ENCODE measurements at places on chromosomes 16 and 17.

GRCh38 chr17:19755392-19755791, 7.3 kb upstream of the ALDH3A1 start:
- no peak for DNase-seq

DNA sequence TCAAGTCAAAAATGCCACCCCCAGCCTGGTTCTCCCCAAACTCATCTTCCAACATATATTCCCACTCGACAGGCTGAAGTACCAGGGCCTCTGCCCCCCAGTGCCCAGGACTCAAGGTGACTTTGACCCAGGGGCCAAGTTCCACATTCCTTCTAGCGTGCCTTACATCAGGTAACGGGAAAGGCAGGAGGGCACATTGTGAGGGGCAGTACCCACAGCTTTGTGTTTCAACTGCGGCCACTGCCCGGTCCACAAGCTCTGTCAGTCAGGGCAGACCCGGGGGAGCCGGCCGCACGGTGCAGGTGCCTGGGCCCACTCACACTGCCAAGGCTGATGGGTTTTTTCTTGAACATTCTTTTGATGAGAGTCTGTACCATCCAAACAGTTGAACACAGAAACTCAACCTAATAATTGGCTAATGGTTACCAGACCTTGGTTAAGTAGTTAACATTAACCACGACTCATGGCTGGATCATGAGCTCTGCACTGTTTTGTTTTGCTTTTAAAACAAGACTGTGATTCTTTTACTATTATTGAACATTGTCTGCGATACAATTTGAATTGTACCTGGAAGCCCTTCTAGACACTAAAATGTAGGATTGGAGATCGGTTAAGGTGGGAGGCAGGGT, 17.6 kb downstream of the ACE start:
- DNase-seq: no peak

- no peak for DNase-seq
Measured at GRCh38 chr16:56324406-56324805, 100.9 kb downstream of the AMFR start.

DNA sequence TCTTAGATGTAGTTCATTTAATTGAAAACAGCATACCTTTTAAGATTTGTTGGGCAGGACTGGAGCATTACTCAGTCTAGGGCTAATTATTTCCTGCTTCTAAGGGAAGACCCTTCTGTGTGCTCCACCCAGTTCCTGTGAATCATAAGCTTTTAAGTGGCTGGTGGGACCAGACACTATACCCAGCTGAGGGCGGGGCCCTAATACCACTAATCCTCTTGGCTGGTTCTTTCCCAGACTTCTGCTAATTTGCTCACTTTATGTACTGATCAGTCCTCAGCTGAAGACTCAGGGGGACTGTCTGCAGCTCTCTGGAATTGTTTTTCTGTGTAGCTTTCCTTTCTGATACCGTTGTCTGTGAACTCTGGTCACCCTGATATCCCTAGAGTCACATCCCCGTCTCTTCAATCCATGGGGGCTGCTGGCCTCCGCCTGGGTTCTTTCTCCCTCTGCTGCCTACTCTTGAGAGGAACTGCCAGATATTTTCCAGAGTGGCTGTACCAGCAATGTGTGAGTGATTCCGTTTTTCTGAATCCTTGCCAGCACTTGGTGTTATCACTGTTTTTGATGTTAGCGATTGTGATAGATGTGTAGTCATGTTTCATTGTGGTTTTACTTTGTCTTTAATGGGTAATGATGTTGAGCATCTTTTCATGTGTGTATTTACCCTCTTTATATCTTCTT, 35.1 kb downstream of the MFSD11 start:
- DNase-seq: peak; percentile 23

DNA sequence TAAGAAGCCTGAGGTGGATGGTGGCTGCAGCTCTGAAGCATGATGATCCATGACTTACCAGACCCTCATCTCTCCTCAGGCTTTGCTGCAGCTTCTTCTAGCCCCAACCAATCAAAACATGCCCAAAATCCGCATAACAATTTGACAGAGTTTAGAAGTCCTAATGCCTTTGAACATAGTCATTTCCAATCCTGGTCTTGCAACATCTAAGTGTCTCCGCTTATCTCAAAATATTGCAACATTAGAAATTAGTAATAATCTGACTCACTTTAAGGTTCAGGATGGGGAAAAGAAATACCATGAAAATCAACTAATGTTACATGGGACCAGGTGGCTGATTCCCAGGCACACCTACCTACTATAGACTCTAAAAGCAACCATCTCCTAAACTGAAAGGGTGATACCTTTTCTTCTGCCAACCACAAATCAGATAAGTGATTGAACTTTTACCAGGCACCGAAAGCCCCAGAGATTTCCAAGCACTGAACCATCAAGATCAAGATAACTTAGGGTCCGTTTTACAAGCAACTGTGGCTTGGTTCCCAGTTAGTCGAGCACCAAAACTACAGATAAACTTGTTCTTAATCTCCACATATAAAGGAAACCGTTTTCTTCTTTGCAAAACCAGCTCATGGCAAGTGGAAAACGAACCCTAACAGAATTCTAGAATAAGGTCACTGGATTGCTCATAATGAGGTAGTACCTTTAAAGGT, 14.0 kb downstream of the ERN1 start:
- no peak for DNase-seq

DNA sequence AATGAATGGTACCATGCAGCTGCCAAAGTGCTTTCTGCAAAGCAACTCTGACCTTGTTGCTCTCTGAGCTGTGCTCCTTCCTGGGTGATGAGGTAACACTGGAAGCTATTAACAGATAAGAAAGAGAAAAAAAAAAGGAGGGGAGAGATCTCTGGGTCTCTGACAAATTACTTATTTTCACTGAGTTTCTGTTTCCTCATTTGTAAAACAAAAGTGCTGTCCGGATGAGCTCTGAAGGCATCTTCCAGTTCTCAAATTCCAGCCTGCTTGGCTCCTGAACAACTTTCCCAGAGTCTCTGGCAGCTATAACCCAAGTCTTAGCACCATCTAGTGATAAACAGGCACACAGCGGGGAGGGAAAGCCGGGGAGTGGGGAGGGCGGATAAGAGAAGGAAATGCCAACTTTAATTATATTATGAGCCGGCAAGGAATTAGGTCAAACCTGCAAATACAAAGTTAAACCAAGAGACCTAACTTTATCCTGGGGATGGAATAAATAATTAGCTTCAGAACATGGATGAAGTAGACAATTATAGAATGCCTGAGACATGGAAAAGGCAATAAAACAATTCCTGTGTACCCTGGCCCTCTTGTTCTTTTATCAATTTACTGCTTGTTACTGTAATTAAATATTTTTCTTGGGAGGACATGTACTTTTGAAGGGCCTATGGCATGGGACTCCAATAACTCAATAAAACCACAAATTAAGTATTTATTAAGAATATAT, 61.3 kb upstream of the KIFC3 start:
- DNase-seq: no peak

- DNase-seq: peak; percentile 64
Measured at GRCh38 chr17:40313668-40314583, 4.9 kb downstream of the RARA start.

- DNase-seq: no peak
Measured at GRCh38 chr16:88891083-88891482, 24.6 kb upstream of the PABPN1L start.

All from NCI-H1436 treated with DMSO at 0.1 percent for 48 hours (cell line).